Stimulated activated CD4-positive, alpha-beta T cell treated with anti-CD3 and anti-CD28 coated beads, Interleukin-1b, Interleukin-23, amount 100 ng/mL, for 4 hours (primary cell): ENCODE measurements at places on chromosomes 12 and 14.
A peak's percentile ranks its signal among the peaks of the same experiment; 100 is the strongest.

GRCh38 chr14:60116181-60116580, 24.5 kb downstream of the PCNX4 start:
- no peak for DNase-seq

DNA sequence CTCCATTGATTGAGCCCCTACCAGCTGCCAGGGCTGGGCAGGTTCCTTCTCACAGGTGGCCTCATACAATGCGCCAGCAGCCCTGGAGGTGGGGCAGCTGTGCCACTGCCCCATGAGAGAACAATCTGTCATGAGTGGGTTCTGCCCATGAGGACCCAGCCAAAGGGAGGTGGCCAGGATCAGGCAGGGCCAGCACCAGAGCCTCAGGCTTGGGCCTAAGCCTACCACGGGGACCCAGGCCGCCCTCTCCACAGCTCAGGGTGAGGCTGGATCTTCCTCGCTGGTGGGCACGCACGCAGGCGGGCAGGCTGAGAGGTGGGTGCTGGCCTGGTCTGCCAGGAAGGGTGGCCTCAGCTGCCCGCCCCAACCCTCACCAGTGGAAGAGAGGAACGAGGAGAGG, 110.7 kb downstream of the KIF26A start:
- DNase-seq = no peak

- DNase-seq = no peak
Measured at GRCh38 chr12:53391724-53392123, 11.7 kb downstream of the SP1 start.

- no peak for DNase-seq
Measured at GRCh38 chr14:61719344-61720293, 24.3 kb downstream of the HIF1A start.

DNA sequence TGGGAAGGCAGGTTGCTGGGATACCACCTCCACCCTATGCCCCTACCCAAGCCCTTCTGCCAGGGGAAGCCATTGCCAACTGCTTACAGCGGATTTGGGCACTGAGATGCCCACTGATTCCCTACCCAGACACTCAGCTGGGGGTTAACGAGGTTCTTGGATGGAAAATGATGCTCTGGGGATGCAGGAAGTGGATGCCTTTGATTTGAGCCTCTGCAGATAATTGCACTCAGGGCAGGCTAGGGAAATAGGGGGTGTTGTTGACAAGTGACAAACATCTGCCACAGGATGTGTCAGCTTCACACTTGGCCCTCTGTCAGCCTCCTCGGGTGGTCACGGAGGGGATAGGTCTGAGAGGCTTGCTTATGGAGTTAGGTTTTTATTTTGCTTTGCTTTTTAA, 57.4 kb downstream of the RPH3A start:
- DNase-seq = no peak

- no peak for DNase-seq
Measured at GRCh38 chr12:6326316-6327228, 15.3 kb downstream of the TNFRSF1A start.

DNA sequence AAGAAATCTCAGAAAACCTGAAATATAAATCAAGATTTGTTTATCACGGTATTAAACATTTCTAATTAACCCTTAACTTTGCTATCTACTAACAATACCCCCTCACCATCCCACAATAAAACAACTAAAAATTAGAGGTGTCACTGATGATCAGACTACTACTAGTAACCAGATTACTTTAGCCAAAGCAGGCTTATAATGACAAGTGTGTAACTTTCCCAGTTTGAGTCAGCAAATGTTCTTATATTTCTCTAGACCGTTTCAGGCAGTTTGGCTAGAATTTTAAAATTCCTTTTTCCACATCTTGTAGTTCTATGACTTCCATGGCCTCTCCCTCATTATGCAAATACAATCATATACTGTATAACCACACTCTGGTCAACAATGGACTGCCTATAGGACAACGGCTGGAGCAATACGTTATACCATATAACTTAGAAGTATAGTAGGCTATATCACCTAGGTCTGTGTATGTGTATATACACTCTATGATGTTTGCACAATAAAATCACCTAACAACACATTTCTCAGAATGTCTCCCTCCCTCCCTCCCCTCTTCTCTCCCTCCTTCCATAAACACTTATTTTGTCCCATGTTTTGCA, 102.1 kb downstream of the DENND5B start:
- no peak for DNase-seq

DNA sequence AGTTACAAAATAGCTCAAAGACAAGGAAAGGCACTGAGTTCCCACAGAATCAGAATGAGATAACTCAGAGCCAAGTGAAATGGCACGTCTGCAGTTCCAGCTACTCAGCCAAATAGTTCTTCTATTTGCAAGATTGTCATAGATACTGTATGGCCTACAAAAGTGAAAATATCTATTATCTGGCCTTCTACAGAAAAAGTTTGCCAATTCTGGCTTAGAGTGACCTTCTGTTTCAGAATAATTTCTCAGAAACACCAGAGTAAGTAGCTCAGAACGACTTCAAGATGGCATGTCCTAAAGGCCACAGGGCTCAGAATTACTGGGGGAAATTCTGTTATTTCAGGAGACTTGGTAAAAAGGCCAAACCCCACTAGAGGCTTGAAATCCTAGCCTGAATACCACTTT, 10.7 kb upstream of the RTRAF start:
- no peak for DNase-seq

GRCh38 chr12:6964605-6965025, 5.8 kb downstream of the PHB2 start:
- no peak for DNase-seq

DNA sequence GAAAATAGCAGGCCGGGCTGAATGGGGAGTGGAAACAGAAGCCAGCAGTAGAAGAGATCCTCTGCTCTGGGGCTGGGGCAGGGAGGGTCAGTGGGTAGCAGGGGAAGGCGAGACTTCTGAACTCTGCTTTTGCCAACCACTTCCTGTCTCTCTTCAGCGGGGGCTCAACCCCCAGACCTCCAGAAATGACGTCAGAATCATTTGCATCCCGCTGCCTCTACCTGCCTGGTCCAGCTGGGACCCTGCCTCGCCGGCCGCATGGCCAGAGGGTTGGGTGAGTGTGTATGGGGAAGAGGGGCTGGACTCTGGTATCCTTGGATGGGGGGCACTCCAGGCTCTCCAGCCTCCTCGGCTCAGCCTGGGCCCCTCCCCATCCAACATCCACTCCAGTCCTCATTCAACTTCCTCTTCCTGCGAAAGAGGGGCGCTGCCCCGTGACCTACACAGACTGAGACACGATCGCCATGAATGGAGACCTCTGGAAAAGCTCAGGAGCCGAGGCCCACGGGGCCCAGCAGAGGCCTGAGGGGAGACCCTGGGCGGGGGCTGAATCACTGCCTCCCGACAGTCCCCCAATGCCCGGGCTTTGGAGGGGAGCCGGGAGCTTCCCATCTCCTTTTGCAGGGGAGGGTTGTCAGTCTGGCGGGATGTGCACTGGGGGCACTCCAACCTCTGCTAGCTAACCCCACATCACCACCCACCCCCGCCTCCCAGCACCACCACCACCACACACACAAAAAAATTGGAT, 458 bp upstream of the HOXC4 start:
- DNase-seq = no peak

GRCh38 chr14:104443391-104444158, 136.0 kb upstream of the C14orf180 start:
- no peak for DNase-seq

DNA sequence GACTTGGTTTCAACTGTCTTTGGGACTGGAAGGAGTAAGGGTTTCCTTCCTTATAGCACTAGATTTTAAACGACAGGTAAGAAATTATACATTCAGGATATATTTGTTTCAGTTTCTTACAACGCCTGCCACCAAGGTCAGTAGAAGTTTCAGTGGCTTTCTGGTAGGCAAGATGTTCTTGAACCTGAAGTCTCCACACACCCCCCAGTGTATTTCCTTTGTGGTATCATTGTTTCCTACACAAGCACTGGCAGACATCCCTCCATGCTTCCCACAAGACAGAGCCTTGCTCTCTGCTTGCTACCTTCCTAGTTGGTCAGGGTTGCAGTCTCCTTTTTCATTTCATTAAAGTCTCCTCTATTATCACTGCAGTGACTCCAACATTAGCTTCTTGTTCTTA, 283.1 kb downstream of the FLRT2 start:
- no peak for DNase-seq

DNA sequence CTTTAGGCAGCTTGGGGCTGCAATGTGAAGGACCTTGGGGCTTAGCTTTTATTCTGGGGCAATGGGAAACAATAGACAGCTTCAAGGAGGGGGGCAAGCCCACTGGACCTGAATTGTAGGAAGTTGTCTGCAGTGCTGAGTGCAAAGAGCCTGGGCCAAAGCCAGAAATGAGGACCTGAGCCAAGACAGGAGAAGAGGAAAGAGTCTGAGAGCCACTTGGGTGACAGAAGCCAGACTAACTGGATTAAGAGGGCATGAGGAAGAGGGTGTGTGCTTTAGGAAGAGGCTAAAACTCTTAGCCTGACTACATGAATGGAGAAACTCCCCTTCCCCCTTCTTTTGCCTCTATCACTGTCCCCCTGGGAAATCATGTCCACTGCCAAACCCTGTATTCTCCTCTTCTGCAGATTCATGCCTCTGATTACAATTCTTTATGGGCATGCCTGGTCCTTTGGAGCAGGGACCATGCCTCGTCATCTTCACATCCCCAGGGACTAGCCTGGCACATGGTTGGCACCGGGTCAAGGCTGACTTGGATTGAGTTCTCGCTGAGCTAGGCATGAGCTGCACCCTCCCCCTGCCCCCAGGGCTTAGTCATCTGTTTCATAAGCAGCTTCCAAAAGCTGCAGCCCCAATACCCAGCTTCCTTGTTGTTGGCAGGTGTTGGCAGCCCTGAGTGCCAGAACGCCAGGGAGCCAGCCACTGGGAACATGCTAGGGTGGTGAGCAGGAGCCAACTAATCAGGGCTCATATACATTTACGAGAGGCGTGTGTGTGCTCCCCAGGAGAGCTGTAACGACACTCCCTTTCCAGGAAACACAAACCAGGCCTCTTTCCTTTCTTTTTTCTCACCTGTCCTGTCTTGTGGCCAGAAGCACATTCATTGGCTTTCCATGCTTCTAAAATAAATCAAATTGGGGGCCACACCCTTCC, 27.7 kb upstream of the JDP2 start:
- no peak for DNase-seq

DNA sequence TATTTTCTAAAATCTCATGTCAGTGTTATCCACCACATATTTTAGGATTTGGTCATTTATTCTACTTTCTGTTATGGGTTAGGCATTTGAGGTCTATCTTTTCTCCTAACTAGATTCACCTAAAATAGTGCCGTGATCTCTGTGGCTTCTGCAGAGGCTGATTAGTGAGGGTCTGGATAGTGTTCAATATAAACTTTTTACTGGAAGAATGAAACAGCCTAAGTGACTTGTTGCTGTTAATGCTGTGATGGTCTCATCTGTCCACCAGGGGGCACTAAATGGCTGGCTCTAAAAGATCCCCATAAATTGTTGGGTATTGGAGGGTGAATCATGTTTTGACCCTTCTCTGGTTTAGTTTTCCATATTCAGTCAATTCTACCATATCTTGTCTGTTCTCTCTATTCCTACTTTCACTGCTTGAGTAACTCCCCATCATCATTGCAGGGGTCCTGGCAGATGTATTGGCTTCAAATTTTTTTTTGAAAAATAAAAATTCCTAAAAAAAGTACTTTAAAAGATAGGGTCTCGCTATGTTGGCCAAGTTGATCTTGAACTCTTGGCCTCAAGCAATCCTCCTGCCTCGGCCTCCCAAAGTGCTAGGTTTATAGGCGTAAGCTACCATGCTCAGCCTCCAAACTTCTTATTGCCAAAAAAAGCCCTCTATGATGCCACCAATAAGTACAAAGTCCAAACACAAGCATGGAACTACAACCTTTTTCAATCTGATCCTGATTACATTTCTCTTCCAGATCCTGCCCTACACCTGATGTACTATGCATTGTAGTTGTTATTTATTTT, 6.9 kb downstream of the PABPN1 start:
- peak; percentile 57 for DNase-seq

DNA sequence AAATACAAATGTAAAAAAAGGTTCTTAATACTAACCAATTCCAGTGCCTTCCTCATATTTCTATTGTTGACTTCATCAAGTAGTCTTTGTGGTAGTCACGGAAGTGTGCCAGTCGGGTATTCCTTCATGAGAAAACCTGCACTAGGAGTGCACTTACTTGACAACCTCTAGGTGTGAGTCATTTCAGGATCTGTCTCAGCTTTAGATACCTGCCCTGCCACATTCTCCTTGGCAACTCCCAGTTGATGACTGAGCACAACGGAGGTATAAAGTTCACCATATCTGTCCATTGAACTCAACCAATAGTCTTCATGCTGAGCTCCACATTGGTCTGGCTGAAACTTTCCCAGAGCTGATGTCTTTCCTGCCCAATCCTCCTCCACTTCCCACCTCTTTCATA, 215.7 kb downstream of the SYT10 start:
- DNase-seq = no peak

GRCh38 chr12:65039301-65039700, 81.8 kb downstream of the WIF1 start:
- no peak for DNase-seq

DNA sequence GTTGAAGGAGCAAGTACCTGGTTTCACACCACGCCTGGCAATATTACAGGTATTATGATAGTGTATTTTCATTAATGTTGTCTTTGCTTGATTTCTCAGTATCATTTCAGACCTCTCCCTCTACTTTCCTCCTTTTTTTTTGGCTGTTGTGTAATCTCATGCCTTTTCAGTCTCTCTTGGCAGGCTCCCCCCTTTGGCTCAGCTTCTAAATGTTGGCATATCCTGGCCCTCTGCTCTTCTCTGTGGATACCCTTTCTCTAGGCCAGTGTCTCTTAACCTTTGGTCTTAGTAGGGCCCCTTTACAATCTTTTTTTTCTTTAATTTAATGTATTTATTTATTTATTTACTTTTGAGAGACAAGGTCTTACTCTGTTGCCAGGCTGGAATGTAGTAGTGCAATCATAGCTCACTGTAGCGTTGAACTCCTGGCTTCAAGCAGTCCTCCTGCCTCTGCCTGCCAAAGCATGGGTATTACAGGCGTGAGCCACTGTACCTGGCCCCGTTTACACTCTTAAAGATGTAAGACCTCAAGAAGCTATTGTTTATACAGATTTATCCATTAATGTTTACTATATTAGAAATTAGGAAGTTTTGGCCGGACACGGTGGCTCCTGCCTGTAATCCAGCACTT, 12.8 kb downstream of the MTHFD1 start:
- DNase-seq = no peak

- DNase-seq = no peak
Measured at GRCh38 chr12:104605685-104606084, 148.9 kb downstream of the CHST11 start.

GRCh38 chr14:74653386-74654138, 41.5 kb upstream of the LTBP2 start:
- no peak for DNase-seq

GRCh38 chr14:69708049-69708448, 58.9 kb upstream of the SRSF5 start:
- no peak for DNase-seq

- DNase-seq = no peak
Measured at GRCh38 chr12:71947645-71948105, 9.0 kb downstream of the TPH2 start.

DNA sequence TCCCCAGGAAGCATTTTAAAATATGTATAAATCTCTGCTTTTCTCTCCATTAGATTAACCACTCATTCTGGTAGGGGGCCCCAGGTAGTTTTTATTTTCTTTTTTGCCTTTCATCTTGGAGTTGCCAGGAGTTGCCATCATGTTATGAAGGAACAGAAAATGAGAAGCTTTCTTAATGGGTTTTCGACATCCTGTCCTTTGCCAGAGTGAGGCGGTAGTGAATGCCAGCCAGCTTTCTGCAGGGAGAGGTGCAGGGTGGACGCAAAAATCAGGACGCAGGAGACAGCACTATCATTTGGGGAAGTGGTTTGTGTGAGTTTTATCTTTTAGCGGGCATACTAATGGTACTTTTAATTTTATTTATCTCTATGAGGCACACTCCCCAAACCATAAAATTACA, 1.7 kb downstream of the RASSF8 start:
- DNase-seq = no peak
